ENCODE measurements at places on chromosomes 11 and 22.

- peak; percentile 60 for DNase-seq
Observed at GRCh38 chr22:17057959-17058814, 26.6 kb upstream of the IL17RA start.

- peak; percentile 71 for DNase-seq
Observed at GRCh38 chr11:34234086-34234740, 123.6 kb downstream of the ABTB2 start.

GRCh38 chr11:1341928-1342524 is 32.6 kb upstream of the TOLLIP start:
- no peak for DNase-seq

- no peak for DNase-seq
Observed at GRCh38 chr22:33405194-33405593, 347.0 kb upstream of the SYN3 start.

DNA sequence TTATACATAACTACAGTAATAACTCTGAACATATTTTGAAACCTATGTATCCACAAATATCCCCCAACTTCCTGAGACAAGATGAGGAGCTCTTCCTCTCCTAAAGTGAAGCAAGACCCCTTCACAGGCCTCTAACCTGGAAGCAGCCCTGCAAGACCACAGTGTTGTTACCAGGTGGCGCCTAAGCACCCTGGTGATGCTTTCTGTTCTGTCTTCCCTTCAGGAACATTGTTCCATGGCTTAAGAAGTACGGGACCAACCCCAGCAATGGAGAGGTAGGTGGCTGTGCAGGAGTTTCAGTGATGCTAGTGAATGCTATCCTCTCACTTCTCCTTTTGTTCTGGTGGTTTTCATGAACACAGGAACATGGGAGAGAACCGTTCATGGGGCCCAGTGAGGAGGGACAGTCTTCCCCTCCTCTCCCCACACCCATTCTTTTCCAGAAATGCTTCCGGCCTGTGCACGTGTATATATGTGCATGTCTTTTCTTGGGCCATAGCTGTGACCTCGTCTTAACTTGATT is 6.4 kb downstream of the PPIL2 start:
- no peak for DNase-seq

DNA sequence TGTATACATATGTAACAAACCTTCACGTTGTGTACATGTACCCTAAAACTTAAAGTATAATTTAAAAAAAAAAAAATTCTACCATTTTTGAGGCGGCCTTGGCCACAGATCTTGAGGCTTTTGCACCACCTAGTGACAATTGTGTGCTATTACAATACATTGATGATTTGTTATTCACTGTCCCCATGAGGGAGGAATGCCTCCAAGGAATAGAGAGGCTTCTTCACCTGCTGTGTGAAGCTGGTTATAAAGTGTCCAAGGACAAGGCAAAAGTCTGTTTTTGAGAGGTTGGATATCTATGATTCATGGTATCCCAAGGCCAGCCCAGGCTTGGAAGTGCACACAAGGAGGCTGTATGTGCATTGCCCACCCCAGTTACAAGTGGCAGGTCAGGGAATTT is 30.7 kb downstream of the SLC22A25 start:
- peak; percentile 39 for DNase-seq

GRCh38 chr11:102306817-102307726 is 10.2 kb upstream of the BIRC3 start:
- peak; percentile 54 for DNase-seq

GRCh38 chr11:119144825-119145486 is 3.9 kb upstream of the ABCG4 start:
- DNase-seq = peak; percentile 34

- DNase-seq = no peak
Observed at GRCh38 chr22:28112548-28113043, 193.5 kb upstream of the PITPNB start.

GRCh38 chr11:60950024-60950423 is 2.0 kb downstream of the SLC15A3 start:
- no peak for DNase-seq

DNA sequence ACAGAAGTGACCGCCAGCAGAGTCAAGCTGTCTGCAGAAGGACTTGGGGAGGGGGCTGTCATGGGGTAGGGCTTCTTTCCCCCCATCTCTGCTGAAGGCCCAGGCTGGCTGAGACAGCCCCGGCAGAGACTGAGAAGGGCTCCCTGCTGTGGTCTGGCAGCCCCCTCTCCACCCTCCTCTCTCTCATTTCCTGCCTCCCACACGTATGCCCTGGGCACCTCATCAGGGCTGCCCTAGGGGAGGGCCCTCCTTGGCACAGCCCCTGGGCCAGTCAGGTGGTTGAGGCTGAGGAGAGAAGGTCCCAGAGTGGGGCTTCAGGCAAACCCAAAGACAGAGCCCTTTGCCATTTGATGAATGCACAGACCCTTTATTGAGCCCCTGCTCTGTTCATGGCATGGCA is 3.6 kb downstream of the RASD2 start:
- DNase-seq = no peak

Data from activated CD4-positive, alpha-beta T cell treated with anti-CD3 and anti-CD28 coated beads, Interleukin-2, amount 10 ng/mL, durations not matched to agents 7 days and 5 days (primary cell).